Thymus (tissue), 14 donors: ENCODE measurements at places on chromosomes 7 and 10. TPM values are rescaled to one million over a fixed set of nuclear protein-coding genes. Genes with fewer than 3 reads are reported as not detected.

DNA sequence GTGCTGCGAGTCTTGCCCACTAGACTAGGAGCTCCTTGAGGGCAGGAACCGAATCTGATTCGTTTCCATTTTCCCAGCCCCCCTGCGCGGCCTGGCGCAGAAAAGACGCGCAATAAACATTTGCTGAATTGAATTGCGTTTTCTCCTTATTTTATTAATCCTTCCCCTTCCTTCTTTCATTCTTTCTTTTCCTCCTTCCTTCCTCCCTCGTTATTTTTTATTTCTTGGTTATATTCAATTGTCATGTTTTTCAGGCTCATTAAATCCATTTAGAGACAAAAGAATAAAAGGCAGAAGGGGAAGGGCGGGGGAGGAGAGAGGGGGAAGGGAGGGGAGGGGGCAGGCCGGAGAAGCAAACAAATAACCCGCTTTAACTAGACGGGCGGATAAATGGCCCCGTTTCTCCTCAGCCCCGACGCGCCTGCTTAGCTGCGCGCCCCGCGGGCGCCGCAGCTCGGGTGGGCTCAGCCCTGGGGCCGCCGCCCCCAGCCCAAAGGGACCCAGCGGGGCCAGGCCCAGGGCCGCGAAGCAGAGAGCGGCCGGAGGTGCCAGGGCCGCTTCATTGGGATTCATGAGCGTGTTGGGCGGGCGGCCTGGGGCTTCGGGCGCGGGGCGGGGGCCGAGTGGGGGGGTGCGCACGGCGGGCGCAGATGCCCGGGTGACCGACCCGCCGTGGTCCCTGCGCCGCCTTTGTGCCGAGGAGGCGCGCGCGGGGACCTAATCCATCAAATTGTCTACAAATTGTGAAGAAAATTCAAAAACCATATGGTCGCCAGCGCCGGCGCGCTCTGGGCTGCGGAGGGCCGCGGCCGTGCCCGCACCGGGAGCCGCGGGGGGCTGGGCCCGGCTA, 5.0 kb downstream of the LBX1 start:
- H3K36me3 ChIP-seq: no peaks in the 10 kb centered on the region
- no peak overlapping the region for H3K27ac ChIP-seq
- no peak for DNase-seq
- H3K4me3 ChIP-seq: no peak overlapping the region

The SFTPA1 gene
- total RNA-seq: 1.4 TPM

- DNase-seq: no peak
- no peak overlapping the region for H3K27ac ChIP-seq
- H3K27me3 ChIP-seq: peaks cover 10% of the 10 kb centered on the region
- H3K4me3 ChIP-seq: no peak overlapping the region
- peaks cover 18% of the 10 kb centered on the region for H3K36me3 ChIP-seq
Observed at GRCh38 chr7:128867842-128868623, 5.4 kb downstream of the ATP6V1F start.

The FKBP6 gene
- total RNA-seq: 0.19 TPM

The HEPACAM2 gene
- total RNA-seq: 0.24 TPM

The KCNIP2 gene
- total RNA-seq: 0.85 TPM

The LRRN3 gene
- 23.8 TPM for total RNA-seq

The GIMAP6 gene
- total RNA-seq: 42.4 TPM
